ENCODE measurements at places on chromosomes 1 and 21.
A peak's percentile ranks its signal among the peaks of the same experiment; 100 is the strongest.

- no peak for DNase-seq
These were observed 1.9 kb downstream of the VANGL1 start for GRCh38 chr1:115643666-115644065.

GRCh38 chr1:166164995-166165660, 1.7 kb downstream of the FAM78B start:
- DNase-seq: peak; percentile 61

DNA sequence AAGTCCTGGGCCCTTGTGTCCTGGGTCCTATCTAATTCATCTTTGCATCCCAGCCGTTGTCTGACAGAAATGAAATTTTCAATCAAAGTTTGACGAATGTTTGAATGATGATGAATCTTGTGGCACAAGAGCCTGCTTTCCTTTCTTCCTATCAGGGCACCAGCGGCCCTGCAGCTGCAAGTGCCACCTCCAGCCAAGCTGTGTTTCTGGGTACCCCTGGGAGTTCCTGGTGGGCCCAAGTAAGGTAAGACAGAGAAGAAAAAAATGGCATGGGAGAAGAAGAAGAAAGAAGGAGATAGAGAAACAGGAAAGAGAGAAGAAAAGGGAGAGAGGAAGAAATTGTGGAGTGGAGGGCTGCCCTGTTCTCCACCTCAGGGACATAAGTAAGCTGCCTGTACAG, 782.1 kb upstream of the TPTE start:
- DNase-seq: no peak

GRCh38 chr1:204826970-204827369, 43.7 kb upstream of the NFASC start:
- DNase-seq: no peak

GRCh38 chr1:119954476-119955422, 58.4 kb upstream of the ADAM30 start:
- DNase-seq: no peak

GRCh38 chr1:15167386-15167785, 13.8 kb downstream of the TMEM51 start:
- no peak for DNase-seq

- peak; percentile 51 for DNase-seq
These were observed 1.1 kb downstream of the LRRC8C start for GRCh38 chr1:89633800-89634625.

DNA sequence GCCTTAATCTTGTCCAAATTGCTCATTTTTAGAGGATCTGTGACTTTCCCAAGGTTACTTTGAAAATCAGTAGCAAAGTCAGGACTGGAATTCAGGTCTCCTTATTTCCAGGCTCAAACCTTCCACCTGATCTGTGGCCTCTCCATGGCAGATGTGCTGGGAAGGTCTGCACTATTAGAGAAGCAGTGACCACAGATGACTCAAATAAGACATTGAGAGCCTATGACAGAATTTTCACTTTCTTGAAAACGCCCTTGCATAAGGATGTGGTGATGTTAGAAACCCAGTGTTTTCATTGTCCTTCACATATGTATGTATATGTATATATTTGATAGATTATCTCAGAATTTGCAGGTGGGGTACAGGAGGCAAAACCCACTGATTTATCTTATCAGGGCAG, 45.3 kb downstream of the TTC39A start:
- DNase-seq: no peak

DNA sequence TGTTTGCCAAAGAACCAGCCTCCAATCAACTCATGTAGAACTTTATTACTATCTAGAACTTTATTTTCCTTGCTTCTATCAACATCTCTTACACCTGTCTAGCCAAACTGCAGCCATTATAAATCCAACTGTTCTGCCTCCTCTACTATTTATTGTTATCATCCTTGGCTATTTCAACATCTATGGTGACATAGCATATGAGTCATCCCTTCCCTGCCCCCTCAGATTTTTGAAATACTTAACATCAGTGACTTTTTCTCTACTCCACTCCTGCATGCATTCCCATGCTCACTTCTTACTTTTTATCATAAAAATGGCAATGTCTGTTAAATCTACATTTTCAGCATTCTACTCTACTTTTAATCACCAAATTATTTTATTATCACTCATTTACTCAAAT, 544.9 kb upstream of the NEGR1 start:
- peak; percentile 26 for DNase-seq

DNA sequence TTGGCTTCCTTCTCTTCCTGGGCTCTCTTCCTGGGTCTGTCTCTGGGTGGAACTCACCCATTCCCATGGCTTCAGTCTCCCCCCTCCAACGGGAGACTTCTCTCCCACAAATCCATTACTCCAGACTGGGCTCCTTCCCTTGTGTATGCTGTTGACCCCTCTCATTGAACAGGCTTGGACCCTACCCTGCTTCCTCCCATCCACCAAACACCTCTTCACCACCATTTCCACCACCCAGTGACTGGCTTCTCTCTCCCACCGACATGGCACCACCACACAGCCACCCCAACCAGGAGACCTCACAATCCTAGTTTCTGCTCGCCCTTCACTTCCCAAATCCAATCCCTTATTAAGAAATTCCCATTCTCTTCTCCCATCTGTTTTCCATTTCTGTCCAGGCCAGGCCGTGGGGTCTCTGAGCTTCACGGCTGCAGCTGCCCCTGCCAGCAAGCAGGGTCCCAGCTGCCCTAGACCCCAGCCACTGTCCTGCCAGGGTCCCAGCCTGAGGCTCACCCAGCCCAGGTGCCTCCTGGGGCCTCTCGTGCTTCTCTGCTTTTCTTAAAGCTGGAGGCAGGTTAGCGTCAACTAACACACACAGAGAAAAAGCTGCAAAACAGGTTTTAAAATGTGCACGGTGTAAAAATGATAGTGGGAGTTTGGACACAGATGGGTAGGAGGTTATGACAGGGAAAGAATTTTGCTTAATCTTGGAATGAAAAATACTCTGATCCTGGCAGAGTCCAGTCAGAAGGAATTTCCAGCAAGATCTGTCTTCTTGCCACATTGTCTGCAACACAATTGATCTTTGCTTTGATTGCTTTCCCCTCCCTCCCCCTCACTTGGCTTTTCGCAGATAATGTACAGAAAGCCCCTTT, 383.8 kb upstream of the VAMP3 start:
- DNase-seq: no peak
